Chondrocyte (in vitro differentiated cells): ENCODE measurements at places on chromosomes 2 and 18. TPM values are rescaled to one million over a fixed set of nuclear protein-coding genes. Genes with fewer than 3 reads are reported as not detected.

ERMN gene
- not detected in 3 replicates for total RNA-seq

MAP3K19 gene
- total RNA-seq, result not detected in 3 replicates

FEV gene
- not detected in 3 replicates for total RNA-seq

RNF152 gene
- 58.6 to 137 TPM (median 137 TPM) in 3 replicates for total RNA-seq

MEP1B gene
- not detected in 3 replicates for total RNA-seq

SLC9A4 gene
- total RNA-seq, result not detected in 3 replicates

GAD1 gene
- not detected in 3 replicates for total RNA-seq

SERPINB10 gene
- not detected in 3 replicates for total RNA-seq

DNA sequence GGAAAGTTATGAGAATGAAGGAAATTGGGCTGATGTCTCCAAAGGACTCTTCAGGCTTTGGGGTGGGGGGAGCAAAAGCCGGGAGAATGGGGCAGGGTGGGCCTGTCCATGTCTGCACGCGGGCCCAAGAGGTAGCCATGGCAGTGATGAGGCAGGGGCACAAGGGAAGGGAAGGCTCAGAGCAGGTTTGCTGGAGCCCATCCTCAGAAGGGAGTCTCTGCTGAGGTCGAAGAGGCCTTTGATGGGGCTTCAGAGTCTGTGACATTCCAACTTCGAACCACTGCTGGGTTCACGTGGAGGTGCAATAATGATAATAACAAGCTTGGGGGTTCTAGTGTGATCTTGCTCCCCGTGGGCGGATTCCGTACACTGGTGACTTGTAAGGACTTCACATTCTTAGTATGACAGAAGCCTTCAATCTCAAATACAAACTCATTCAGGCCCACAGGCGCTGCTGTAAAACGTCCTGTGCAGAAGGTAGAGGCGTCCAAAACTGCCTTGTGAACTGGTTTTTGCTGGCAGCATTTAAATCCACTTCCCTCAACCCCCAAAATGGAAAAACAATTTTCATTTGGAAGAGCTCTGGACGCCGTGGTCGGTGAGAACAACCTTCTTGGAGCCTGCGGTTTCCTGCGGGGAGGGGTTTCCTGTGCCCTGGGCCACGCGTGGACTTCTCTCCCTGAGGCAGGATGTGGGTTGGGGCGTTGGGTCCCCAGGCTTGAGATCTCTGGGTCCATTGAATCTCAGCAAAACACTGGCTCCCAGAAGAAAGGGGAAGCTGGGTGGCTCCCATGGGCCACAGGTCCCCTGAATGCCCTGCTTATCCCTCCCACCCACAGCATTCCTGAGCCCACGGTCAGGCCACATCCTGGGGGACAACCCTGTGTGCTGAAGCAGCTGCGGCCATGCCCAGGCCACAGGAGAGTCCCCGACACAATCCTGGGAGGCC is 151.0 kb downstream of the TPO start:
- peaks cover 5% of the 10 kb centered on the region for H3K4me1 ChIP-seq
- no peak overlapping the region for H3K27ac ChIP-seq
- no peak overlapping the region for H3K4me3 ChIP-seq
- H3K36me3 ChIP-seq, result no peaks in the 10 kb centered on the region
- peaks cover 8% of the 10 kb centered on the region for H3K27me3 ChIP-seq
- peak; percentile 68 for DNase-seq

DNA sequence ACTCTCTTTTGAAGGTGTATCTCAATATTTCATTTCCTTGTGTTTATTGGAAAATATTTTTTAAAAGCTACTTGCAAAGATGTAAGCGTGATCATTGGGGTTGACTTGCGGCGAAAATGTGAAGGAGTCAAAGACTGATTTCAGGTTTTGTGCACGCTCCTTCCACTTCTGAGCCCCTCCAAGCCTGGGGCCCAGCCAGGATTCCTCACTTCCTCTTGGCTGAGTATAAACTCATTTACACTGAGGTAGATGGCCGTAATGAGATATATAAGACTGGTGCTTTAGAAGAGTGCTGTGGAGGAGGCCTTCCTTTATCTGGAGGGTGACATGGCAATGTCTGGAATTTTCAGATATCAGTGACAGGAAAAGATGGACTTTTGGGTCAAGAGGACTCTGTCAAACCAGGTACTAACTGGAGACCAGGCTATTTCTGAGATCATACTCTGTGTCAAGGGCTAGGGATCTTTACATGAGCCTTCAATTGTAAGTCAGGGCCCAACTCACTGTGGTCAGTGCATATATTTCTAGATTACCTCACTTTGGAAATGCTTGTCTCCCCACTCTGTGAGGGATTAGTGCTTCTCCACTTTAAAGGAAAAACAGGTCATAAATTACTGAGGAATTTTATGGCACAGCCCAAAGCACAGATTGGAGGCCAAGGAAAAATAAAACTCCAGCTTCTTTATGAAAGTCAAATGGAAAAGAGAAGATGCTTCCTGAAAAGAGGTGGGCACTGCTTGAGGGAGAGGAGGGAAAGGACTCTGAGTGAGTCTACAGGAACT is 22.8 kb downstream of the PRKCE start:
- H3K27ac ChIP-seq, result no peak overlapping the region
- H3K27me3 ChIP-seq, result no peaks in the 10 kb centered on the region
- H3K4me3 ChIP-seq, result no peak overlapping the region
- H3K36me3 ChIP-seq, result no peaks in the 10 kb centered on the region
- H3K4me1 ChIP-seq, result no peaks in the 10 kb centered on the region

DNA sequence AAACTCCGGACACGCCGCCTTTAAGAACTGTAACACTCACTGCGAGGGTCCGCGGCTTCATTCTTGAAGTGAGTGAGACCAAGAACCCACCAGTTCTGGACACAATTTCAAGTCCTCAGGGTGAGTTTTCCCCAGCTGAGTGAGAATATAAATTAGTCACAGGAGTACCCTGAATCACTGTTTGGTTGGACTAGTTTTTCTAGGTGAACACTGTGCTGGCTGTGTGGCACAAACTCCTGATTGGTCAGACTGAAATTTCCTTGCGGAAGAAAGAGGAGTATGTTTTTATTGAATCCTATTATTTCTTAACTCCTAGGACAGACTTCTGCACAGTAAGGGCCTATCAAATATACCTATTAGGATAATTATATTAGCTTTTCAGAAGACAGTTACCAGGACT is 288.1 kb upstream of the UBE2E3 start:
- no peak for DNase-seq
- no peaks in the 10 kb centered on the region for H3K4me1 ChIP-seq
- no peak overlapping the region for H3K27ac ChIP-seq
- no peak overlapping the region for H3K4me3 ChIP-seq
- no peaks in the 10 kb centered on the region for H3K36me3 ChIP-seq

DNA sequence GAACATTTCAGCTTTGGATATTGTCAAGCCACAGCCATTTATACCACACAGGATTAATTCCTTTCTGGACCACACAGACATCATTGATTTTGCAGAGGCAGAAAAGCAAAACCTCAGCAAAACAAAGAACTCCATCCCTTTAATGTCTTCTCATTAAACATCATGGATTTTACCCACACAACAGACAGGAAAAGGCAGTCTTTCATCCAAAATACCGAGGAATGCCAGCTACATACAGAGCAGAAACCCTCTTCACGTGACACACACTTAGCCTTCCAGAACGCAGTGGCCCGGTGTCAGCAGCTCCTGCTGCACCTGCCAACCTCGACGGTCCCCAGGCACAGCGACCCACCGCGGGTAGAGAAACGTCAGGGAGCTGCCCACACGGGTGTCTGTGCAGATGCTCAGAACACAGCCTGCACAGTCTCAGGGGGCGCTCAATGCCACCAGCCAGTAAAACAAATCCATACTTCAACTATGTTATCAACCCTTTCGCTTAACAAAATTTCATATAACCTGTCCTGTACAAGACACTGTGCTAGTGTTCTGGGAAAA is 304.5 kb downstream of the EIPR1 start:
- no peak overlapping the region for H3K27ac ChIP-seq
- H3K4me3 ChIP-seq, result no peak overlapping the region
- peaks cover 14% of the 10 kb centered on the region for H3K27me3 ChIP-seq
- no peaks in the 10 kb centered on the region for H3K36me3 ChIP-seq

- no peaks in the 10 kb centered on the region for H3K27me3 ChIP-seq
- no peak overlapping the region for H3K27ac ChIP-seq
- H3K36me3 ChIP-seq, result peaks cover 3% of the 10 kb centered on the region
- no peak for DNase-seq
- peaks cover 21% of the 10 kb centered on the region for H3K4me1 ChIP-seq
These were observed 280.6 kb downstream of the PTGR3 start for GRCh38 chr18:74928194-74928968.

DNA sequence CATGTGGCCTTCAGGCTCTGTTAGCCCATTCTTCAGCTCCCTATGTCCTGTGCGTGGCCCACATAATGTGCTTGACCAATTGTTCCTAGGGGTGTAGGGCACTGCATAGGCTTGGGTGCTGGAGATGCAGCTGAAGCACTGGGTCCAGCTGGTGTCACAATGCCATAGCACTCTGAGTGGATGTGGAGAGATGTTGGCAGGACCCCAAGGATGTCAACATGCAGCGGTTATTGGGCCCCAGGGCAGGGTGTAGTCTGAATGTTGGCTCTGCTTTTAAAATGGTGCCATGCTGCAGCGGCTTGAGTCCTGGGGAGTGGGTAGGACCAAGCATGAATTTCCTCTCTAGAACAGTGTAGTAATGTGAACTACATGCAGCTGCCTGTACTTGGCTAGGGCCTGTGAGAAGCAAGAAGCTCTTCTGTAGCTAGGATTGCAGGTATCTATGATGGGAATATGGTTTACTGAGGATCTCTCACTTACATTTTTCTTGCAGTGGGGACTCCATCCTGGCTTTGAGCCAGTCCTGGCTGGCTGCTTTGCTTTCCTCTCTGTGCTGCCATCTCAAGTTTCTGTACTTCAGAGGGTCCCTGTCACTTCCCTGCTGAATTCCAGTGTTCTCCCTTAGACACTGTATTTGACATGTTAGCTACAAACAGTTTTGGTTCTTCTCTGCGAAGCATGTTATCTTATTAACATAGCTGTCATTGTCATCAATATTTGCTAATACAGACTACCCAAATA is 148.4 kb downstream of the CSRNP3 start:
- no peak for DNase-seq
- H3K27me3 ChIP-seq, result no peaks in the 10 kb centered on the region
- peaks cover 20% of the 10 kb centered on the region for H3K4me1 ChIP-seq
- H3K4me3 ChIP-seq, result no peak overlapping the region

DNA sequence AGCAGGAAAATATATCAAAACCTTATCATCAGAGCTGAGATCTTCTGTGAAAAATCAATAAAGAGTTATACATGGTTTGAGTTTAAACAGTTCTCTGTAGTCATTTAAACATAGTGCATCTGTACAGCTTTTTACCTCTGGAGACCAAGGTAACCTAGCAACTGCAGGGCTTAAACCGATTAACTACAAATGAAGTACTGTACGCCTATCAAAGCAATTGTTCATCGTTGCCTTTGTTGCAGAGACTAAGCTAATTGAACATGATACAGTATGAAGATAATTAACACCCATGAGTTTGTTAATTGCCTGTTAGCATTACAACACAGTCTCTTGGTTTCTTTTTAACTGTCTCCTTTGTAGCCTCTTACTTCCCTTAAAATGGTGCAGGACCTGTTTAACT is 147.9 kb downstream of the LNPK start:
- no peak overlapping the region for H3K27ac ChIP-seq
- DNase-seq, result no peak
- H3K36me3 ChIP-seq, result no peaks in the 10 kb centered on the region
- no peaks in the 10 kb centered on the region for H3K27me3 ChIP-seq

DNA sequence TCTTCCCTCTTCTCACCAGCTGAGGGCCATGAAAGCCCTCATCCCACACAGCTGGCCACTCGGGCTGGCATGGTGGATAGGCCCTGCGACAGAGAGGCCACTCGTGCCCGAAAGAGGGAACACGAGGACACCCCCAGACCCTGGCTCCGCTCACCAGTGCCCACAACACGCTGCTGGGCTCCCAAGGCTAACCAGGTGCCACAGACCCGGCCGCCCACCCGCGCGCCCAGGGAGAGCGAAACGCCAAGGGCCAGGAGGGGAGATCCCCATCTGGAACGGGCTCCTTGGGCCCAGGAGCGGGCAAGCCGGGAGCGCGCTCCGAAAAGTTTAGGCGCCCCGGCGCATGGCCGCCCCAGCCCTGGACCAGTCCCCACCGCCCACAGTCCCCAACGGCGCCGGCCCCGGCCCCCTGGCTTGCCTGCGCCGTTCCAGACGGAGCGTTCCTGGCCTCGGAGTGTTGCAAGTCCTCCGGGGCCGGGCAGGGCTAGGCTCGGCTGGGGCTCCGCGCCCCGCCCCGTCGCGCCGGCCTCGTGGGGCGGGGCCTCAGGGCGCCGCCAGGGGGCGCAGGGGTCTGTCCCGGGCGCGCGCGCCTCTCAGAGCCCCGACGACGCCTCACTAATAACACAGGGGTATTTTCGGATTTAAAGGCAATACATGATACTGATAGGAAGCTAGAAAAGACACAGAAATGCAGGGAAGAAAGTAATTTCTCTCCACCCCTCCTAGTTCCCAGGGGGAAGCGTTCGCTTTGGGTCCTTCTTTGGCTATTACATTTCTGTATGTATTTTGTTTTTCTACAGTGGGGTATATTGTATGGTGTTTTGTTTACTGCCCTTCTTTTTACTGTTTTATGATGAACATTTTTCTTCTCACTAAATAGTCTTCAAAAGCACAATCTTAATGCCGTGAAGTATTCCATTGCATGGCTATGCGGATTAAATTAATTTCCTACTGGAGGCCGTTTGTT is at the start of gene TMBIM1:
Gene TMBIM1, minus strand, starts transcription at position 456 of the 967 bp plus-strand sequence. CDS start 10,362 bp downstream, outside the sequence.
- no peaks in the 10 kb centered on the region for H3K36me3 ChIP-seq
- H3K4me3 ChIP-seq, result peak within 1 kb of the TSS; percentile 87
- DNase-seq, result no peak
- peak within 1 kb of the TSS; percentile 90 for H3K27ac ChIP-seq
- peaks cover 57% of the 10 kb centered on the region for H3K4me1 ChIP-seq

DNA sequence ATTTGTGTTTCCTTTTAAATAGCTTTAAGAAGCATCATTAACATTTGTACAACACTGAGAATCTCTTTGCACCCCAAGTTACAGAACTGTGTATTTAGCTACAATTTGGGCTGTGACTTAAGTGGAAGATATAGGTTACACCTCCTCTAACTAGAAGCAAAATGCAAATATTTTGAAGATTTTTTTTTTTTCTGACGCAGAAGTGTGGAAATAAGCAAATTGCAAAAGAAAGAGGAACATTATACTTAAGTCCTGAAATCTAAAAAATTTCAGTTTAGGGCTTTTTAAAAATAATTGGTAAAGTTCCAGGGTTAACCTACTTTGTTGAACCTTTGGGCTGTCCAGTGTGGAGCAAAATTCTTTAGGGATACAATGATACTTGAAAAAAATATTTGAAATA is 41.4 kb upstream of the RBMS1 start:
- H3K4me3 ChIP-seq, result no peak overlapping the region
- peaks cover 20% of the 10 kb centered on the region for H3K4me1 ChIP-seq
- no peak overlapping the region for H3K27ac ChIP-seq
- no peak for DNase-seq
- no peaks in the 10 kb centered on the region for H3K27me3 ChIP-seq

GRCh38 chr2:15159751-15160177 is 401.4 kb downstream of the NBAS start:
- H3K4me1 ChIP-seq, result no peaks in the 10 kb centered on the region
- H3K27me3 ChIP-seq, result no peaks in the 10 kb centered on the region
- H3K4me3 ChIP-seq, result no peak overlapping the region
- DNase-seq, result no peak

GRCh38 chr2:184416146-184416913 is 182.0 kb upstream of the ZNF804A start:
- no peak for DNase-seq
- no peaks in the 10 kb centered on the region for H3K27me3 ChIP-seq
- no peak overlapping the region for H3K27ac ChIP-seq
- no peaks in the 10 kb centered on the region for H3K4me1 ChIP-seq
- no peak overlapping the region for H3K4me3 ChIP-seq
